Left ventricle myocardium superior (tissue), 1 donor: ENCODE measurements at places on chromosomes 5 and 9.

- DNase-seq, result no peak
These were observed 96.0 kb downstream of the GALNT10 start for GRCh38 chr5:154286557-154286956.

DNA sequence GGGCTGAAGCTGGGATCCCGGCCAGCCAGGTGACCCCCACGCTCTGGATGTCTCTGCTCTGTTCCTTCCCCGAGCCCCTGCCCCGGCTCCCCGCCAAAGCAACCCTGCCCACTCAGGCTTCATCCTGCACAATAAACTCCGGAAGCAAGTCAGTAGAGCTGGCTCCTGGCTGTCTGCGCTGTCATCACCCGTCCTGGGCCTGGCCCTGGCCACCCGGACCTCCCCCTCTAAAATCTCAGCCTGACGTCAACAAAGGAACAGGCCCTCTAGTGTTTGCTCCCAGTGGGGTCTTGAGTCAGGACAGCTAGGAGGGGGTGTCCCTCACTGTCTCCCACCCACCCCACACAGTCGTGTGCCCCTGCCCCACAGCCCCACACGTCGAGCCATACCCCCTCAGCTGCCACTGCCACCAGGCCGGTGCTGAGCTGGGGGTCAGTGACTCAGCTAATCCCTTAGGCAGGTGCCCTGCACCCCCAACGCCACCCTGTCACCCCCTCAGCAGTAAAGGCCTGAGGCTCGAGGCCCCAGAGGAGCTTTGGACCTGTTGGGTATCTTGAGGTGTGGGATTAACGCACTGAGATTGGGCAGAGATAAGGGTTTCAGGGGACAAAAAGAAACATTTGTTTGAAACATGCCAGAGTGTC, 1.1 kb upstream of the LCNL1 start:
- DNase-seq, result peak; percentile 77

- no peak for DNase-seq
These were observed 16.5 kb upstream of the ADRB2 start for GRCh38 chr5:148809781-148810524.

GRCh38 chr9:37421914-37422288, 595 bp upstream of the GRHPR start:
- DNase-seq, result no peak

DNA sequence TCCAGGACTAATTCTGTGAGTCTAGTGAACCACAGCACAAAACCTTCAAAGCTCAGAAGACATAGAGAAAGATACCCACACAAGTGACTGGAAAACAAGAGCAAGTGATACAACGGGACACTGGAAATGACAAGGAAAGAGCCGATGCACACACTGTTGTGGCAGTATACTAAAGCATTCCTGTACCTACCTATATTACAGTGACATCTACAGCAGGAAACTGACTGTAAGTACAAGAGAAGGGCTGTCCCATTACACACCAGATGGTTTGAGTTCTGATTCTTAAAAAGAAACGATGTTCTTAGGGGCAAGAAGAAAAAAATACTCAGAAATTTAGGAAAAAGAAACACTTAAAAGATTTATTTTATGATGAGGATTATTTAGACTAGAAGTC, 18.5 kb downstream of the TMEM245 start:
- no peak for DNase-seq

DNA sequence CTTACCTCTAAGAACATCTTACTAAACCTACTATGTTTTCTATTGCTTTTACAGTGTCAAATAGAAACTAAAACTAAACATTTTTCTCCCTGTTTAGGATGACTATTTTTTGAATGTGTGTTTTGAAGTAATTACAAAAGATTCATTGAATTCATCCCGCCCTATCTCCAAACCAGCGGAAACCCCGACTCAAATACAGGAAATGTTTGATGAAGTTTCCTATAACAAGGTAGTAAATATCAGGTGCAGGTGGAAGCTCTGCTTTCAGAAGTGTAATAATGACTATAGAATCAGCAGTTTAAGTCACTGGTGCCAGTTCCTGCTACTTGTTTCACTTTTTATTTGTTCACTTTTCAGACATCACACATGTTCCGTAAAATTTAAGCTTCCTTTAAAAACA, 20.0 kb downstream of the ERAP2 start:
- DNase-seq, result no peak

GRCh38 chr5:58330781-58331180, 129.1 kb downstream of the PLK2 start:
- no peak for DNase-seq

- no peak for DNase-seq
These were observed 71.5 kb upstream of the MEF2C start for GRCh38 chr5:88954511-88954910.

GRCh38 chr5:143636931-143637528, 174.9 kb upstream of the HMHB1 start:
- DNase-seq, result no peak

DNA sequence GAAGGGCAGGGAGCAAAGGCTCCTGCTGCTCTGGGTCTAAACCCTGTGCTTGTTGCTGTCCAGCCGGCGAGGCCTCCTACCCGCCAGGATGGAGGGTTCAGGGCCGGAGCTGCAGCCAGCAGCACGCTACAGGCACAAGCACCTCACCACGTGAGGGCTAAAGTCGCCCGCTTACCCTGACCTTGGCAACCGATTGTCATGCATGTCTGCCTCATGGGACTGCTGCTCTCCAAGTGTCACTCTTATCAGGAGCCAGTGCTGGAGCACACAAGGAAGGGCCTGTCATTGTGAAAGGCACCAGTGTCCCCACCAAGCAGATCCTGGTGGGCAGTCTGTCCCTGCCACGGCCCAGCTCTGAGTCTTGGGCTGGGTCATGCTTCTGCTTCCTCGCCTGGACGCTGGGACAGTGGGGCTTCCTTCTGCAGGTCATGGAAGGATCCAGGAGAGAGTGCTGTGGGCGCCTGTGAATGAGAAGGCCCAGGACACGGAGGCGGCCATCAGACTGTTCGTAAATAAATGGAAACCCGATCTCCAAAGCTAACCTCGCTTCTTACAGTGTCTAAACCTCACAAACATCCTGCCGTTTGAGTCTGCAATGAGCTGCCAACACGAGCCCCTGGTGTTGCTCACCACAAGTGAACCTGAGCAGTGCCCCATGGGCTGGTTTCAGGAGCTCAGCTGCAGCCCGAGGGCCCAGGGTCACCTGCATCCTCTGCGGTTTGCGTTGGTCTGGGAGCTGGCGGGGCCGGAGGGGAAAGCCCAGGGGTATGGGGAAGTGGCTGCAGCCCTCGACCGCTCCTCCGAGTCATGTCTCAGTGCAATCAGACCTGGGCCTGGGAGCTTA, 58.2 kb upstream of the RXRA start:
- peak; percentile 64 for DNase-seq

- DNase-seq, result peak; percentile 49
These were observed 8.7 kb upstream of the SLC2A8 start for GRCh38 chr9:127388037-127388855.

DNA sequence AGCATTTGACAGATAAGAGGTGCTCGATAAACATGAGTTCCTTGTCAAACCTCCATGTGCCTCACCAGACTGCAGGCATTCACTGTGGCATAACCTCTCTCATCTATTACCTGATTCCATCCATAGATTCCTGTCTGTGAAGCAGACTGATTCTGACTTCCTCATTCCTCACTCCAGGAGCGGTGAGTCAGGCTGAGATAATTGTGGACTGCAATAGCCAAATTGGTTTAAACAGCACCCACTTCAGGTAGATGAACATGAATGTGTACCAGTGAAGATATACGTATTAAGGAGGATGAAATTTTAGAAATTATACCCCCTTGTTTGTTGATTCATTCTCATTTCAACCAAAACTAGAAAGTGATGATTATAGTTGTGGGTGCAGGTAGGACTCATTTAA, 391.2 kb downstream of the HINT1 start:
- no peak for DNase-seq

DNA sequence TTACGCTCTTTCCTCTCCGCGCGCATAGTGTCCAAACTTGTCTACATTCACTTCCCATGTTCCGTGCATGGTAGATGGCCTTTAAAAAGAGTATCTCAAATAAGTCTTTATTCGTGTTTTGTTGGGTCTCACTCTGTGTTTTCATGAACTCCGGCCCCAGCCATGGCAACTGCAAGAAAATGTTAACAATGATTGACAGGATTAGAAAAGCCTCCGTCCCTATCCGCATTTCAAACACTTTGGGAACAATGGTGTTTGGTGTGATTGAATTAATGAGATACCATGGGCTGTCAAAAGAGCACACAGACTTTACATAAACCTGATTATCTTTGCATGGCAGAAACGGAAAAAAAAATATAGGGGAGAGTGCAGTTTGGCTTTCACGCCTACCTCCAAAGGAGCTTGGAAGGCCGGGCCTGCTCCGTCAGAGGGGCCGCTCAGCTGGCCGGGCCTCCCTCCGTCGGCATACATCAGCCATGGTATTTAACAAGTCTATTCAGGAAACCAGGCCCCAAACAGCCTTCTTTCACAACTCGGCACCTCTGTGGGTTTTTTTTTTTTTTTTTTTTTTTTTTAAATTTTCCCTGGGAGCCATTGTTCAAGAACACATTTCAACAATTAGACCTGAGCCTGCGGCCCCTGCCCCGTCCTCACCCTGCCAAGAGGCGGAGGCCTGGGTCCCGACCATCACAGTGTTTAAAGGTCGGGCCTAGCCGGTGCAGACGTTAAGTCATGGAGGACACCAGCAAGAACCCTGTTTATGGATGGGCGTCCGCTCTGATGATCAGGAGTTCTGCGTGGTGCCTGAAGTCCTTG, 323.8 kb upstream of the IRX4 start:
- no peak for DNase-seq

DNA sequence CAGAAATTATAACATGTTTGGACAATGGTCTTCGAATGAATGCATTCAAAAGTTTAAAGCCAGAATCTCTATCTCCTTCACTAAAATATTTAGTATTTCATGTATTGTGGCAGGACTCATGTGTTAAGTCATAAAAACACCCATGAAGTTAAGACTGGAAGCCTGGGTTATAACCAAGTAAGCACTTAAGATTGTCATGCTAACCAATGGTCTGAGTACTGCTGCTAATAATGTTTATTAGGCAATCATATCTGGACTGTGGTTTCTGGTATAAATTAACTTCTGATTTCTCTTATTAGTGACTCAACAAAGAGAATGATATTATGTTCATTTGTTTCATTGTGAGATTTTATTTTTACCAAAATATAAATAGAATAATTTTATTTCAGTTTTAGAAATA, 297.9 kb upstream of the EDIL3 start:
- no peak for DNase-seq

DNA sequence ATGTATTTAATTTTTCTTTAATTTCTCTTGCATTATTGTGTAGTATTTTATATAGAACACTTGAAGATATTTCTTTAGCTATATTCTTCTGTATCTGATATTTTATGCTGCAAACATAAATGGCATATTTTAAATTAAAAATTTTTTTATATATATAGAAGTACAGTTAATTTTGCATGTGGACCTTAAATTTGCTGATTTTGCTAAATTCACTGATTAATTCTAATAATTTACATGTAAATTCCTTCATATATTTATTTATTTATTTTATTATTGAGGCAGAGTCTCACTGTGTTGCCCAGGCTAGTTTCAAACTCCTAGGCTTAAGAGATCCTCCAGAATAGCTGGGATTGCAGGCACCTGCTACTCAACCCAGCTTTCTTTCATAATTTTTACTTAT, 276.9 kb downstream of the PRR16 start:
- no peak for DNase-seq

DNA sequence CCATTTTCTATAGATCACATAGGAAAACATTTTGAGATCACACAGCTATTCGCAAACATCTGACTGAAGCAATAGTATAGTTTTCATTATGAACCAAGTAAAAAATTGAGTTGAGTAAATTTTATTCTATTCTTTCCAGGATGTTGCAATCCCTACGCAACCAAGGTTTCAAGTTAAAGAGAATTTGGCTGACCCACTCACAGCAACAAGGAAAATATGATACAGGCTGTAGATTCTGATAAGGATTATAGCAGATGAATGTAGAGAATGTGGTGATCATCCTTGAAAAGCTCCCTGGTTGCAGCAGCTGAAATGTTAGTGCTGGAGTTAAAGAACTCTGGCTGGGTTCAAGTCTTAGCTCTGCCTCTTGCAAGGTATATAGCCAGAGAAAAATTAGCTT, 4.7 kb downstream of the ABCA1 start:
- DNase-seq, result no peak

DNA sequence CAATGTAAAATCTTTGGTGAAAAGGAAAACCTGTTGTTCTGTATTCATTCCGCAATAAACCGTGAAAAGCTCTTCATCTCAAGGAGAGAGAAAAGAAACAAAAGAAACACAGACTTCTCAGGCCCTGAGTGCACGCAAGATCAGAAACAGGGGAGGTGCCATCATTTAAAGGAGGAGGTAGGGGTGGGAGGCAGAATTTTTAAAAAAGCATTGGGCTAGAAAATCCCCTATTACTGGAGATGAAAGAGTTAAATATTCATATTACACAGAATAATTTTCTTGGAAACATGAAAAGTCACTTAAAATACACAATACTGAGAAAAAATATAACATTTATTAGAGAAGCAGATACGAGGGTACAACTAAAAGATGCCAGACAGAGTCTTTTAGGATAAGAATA, 56.3 kb downstream of the USP20 start:
- DNase-seq, result no peak

DNA sequence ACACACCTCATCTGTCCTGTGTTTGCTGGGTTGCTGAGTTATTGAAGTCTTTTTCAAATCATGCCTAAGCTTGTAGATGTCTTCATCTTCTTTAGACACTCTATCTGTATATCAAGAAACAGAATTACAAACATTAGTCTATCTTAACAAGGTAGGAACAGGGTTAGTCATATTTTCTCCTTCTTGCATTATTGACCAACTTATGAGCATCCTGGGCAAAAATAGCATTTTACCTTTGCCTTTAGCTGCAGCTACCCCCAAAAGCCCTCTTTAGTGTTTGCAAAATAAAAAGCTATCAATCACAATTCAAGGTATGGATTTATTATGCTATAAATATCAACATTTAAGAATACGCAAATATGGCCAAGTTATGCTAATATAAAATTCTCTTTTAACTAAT, 3.4 kb downstream of the PLK2 start:
- DNase-seq, result no peak

DNA sequence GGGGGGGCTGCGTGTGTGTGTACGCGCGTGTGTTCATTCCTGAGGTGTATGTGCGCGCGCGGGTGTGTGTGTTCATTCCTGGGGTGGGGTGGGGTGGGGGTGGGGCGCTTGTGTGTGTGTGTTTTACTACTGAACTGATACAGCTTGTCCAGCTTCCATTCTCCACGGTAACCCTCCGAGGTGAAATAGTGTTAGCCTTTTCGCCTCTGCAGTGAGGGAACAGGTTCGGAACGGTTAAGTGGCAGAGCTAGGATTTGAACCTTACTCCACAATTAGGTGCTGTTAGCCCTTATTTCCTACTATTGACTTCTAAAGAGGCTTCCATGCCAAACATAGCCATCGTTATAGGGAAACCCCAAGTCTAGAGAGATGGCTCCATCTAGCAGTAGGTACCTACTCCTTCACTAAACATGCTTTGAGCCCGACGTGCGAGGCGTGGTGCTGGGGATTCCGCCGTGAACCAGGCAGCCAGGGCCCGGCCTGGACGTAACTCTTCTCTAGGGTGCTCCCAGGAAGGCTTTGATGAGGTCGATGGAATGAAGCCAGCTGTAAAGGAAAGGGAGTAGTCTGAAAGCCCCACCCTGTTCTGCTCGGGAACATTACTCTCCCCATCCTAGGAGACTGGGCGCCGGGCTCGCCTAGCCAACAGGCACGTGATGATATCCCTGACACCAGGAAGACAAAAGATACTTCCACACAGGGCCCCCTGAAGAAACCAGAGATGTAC, 782 bp upstream of the SKP1 start:
- DNase-seq, result peak; percentile 43

- DNase-seq, result peak; percentile 87
These were observed 156.4 kb upstream of the RASEF start for GRCh38 chr9:83219154-83219923.
